ENCODE measurements at places on chromosomes 1 and 21.

GRCh38 chr1:13807209-13807608, 107.2 kb downstream of the PRDM2 start:
- no peak for DNase-seq

DNA sequence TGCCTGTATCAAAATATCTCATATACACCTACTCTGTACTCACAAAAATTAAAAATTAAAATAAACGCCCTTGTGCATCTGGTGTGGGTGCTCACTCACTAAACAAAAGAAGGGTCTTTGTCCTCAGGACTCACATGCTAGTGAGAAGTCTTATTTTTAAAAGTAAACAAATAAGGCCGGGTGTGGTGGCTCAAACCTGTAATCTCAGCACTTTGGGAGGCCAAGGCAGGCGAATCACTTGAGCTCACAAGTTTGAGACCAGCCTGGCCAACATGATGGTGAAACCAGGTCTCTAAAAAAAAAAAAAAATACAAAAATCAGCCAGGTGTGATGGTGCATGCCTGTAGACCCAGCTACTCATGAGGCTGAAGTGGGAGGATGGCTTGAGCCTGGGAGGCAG, 51.5 kb downstream of the BCAR3 start:
- DNase-seq: no peak

DNA sequence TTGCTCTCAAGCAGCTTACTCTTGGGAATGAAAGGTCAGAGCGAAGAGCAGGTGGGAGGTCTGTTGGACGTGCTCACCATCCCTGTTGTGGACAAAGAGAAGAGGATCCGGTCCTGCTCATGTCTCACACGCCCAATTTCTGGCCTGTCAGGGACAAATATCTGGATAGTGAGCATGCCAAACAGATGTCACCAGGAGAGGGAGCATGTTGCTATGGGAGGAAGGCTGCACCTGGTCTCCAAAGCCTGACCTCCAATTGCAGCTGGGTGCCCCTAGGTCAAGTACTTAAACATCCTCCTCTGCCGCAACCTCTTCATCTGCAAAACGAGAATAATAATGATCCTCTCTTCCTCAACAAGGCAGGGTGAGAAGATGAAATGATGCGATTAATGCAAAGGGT, 53.4 kb downstream of the DMRTA2 start:
- no peak for DNase-seq

DNA sequence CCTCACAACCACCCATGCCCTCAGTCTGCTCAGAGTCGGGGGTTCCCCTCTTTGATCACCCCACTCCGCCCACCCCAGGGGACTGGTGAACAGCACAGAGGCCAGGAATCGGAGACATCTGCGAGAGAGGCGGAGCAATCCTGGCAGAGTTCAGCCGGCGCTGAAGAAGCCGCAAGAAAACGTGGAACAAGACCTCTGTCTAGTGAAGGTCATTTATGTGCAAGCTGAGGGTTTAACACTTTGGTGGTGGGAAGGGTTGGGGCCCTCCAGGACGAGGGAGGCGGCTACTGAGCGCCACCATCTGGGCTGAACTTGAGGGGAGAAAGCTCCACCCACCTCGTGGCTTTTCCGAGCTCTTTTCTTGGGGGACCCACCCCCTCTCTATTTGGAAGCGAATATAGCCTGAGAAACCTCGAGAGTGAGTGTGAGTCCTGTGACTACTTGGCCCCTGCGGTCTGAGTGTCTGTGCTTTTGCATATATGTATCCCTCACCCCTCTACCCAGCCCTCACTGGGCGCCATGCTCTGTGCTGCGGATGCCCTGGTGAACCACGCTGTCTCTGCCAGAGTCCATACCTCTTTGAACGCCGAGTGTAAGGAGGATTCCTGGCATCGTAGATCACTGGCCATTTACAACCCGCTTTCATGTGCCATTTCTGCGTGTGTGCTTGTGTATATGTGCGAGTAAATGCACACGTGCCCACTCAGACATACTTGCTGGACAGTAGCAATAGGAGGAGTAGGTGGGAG, 1.2 kb upstream of the EPHA10 start:
- peak; percentile 32 for DNase-seq

- no peak for DNase-seq
These were observed 158.9 kb upstream of the PROX1 start for GRCh38 chr1:213828867-213829266.

- DNase-seq: peak; percentile 83
These were observed 892 bp downstream of the TYW3 start for GRCh38 chr1:74733604-74734484.

DNA sequence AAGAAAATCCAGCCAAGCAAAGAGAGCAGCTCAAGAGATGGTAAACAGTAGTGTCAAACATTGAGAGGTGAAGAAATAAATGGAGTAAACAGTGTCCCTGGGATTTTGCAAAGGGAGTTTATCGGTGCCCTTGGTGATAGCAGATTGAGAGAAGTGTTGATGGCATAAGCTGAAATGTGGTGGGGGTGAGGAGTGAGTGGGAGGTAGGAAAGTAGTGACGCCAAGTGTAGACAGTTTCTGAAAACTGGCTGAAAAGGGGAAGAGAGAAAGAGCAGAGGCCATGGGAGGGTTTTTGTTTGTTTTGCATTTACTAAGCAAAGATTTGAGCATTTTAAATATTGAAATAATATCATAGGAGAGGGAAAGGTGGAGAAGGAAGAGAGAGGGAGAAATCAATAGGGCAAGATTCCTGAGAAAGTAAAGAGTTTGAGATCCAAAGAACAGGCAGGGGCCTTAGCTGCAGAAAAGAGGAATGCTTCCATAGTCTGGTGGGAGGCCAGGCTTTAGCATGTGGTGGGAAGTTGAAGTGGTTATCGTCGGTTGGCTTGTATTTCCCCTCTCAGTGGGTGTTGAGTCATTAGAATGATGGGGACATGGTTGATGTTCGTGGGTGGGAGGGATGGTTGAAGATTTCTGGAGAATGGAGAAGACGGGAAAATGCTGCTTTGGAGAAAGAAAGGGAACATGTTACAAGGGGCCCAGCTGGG, 26.8 kb upstream of the RASAL2 start:
- DNase-seq: peak; percentile 10

DNA sequence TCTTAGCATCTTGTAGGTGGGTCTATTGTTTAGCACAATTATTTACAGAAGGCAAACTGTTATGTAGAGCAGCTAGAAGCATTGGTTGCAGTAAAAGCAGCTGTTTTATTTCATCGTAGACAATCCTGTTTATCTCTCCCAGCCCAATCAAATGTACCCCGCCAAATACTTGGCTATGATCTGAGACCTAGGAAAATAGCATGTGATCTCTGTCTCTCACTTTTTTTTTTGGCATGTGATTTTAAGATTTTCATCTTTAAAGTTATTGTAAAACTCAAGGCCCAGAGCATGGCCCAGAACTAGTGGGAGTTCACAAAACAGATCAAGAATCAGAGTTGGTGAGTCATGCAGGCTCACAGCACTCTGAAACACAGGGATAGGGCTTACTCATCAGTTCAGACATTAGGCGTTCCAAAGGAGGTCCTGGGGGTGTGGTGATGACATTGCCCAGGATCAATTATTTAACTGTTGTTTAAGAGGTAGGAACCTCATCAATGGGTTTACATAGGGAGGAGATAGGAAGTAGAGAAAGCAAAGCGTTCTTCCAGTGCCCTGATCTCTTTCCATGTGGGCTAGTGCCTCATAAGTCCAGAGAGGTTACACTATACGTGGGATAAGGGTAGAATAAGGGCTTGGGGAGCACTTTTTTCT, 40.2 kb downstream of the TBX19 start:
- peak; percentile 84 for DNase-seq

DNA sequence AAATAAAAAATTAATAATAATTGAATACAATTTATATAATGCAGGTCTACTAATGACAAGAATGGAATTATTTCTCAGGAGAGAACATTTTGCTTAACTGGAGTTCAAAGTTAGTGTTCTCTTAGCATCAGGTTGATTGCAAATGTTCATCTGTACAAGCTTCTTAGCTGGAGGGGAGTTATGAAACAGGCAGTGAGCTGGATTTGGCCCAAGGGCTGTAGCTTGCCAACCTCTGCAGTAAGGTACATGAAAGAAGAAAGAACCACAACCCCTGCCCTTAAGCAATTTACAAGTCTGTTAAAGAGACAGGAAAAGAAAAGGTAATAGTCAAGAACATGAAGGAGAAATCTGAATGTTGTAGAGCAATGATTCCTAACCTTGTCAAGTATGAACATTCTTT, 17.0 kb downstream of the LPGAT1 start:
- DNase-seq: no peak

Data from Daoy (cell line).